Activated effector memory CD4-positive, alpha-beta T cell treated with Interleukin-2 at 50 U/mL for 16 hours (primary cell): ENCODE measurements at places on chromosomes 4 and X.

GRCh38 chrX:25158635-25159034 lies 142.9 kb upstream of the ARX start:
- no peak for DNase-seq

DNA sequence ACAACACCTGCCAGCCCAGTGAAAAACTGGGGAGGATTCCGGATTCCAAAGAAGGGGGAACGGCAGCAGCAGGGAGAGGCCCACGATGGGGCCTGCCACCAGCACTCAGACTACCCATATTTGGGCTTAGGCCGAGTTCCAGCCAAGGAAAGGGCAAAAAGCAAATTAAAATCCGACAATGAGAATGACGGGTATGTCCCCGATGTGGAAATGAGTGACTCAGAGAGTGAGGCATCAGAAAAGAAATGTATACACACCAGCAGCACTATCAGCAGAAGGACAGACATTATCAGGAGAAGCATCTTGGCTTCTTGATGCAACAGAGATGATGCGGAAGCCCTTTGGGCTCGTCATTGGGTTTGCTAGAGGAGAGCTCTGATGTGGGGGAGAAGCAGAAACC lies 62.4 kb downstream of the JADE1 start:
- no peak for DNase-seq

- DNase-seq = no peak
Observed at GRCh38 chr4:28565396-28565795, 1704.8 kb downstream of the STIM2 start.

DNA sequence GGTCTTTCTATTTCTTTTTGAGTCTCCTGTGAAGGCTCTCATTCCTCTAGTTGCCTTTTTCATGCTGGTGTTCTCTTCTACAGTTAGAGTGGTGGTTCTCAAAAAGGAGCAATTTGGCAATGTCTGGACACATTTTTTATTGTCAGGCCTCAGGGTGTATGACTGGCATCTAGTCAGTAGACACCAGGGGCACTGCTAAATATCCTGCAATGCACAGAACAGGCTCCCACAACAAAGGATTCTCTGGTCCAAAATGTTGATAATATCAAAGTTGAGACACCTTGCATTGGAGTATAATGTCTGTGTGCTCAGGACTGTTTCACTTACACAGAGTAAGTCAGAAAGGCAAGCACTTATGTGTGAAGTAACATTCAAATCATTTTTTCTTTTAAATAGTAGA lies 1360.7 kb downstream of the ADGRL3 start:
- DNase-seq = no peak

GRCh38 chrX:88613338-88613737 lies 133.7 kb upstream of the CPXCR1 start:
- DNase-seq = no peak
